ENCODE measurements at places on chromosomes 5 and 9. TPM values are rescaled to one million over a fixed set of nuclear protein-coding genes. Genes with fewer than 3 reads are reported as not detected.

Gene ISL1
- total RNA-seq: not detected

Gene FEM1C
- total RNA-seq: 56.5 TPM

Gene DIPK1B
- 26.1 TPM for total RNA-seq

Gene ZFAND5
- 211 TPM for total RNA-seq

Gene PHF2
- total RNA-seq: 50.5 TPM

Gene SPINK1
- total RNA-seq: not detected

GRCh38 chr9:1938675-1939170, 76.4 kb upstream of the SMARCA2 start:
- no peak for DNase-seq
- H3K27ac ChIP-seq: no peak overlapping the region
- H3K27me3 ChIP-seq: no peaks in the 10 kb centered on the region
- H3K4me3 ChIP-seq: no peak overlapping the region

DNA sequence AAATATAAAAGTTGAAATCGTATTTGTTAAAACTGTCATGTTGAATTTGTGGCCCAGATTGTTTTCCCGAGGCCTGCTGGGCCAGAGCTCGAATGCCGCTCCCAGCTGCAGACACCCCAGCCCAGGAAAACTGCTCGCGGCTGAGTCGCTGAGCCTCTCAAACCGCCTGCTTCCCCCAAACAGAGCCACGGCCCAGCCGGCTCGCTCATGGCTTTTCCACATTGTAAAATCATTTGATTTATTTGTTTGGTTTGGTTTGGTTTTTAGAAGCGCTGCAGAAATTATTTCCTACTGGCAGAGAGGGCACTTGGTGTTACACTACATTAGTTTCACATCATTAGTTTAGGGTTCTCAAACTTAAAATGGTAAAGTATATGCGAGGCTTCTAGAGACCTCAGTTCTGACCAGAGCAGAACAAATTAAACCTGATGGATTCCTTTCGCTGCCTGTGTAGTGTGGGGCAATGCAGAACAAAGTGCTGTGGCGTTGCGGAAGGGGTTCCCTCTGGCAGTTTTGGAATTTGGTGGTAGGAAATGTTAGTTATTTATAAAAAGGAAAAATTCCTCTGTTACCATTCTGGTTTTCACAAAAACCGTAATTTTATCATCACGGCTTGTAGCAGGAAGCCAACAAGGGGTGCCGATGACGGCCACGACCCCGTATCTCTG, 156.5 kb upstream of the PITX1 start:
- peak overlapping the region; percentile 50 for H3K4me3 ChIP-seq
- no peaks in the 10 kb centered on the region for H3K36me3 ChIP-seq
- peak overlapping the region; percentile 49 for H3K27ac ChIP-seq
- peaks cover 12% of the 10 kb centered on the region for H3K4me1 ChIP-seq

DNA sequence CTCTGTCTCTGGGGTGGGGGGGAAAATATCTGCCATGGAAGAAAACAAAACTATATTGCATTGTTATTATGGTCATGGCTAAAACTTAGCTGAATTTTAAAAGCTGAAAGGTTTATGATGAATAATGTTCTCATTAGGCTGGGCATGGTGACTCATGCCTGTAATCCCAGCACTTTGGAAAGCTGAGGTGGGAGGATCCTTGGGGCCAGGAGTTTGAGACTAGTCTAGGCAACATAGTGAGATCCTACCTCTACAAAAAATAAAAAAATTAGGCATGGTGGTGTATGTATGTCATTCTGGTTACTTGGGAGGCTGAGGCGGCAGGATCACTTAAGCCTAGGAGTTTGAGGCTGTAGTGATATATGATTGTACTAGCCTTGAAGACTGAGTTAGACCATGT, 44.5 kb downstream of the IPO11 start:
- H3K4me3 ChIP-seq: no peak overlapping the region
- no peak overlapping the region for H3K27ac ChIP-seq
- DNase-seq: no peak
- peaks cover 31% of the 10 kb centered on the region for H3K36me3 ChIP-seq
